T-helper 2 cell (primary cell): ENCODE measurements at places on chromosomes 3 and 15.

DNA sequence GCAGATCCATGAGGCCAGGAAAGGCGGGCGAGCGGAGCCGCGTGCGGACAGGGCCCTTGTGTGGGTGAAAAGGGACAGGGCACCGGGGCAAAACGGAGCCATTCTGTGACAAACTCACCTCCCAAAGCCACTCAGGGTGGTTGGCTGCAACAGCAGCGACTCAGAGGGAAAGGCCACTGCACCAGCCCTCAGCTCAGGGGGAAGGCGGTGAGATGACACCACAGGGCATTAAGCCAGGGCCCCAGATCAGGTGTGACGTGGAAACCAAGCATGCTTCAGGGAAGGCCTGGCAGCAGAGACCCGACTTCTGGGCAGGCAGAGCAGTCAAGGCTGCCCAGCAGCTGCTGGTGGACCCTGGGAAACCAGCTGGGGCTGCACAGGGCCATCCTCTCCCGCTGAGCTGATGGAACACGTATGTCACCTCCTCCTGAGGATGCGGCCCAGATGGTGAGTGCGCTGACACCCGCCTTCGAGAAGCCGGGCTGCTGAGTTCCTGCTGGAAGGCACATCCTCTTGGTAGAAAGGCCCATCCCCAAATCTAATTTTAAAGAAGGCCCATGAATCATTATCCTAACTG is 82.3 kb downstream of the CHSY1 start:
- no peak for DNase-seq

GRCh38 chr3:157938154-157938779 is 168.0 kb downstream of the SHOX2 start:
- DNase-seq: no peak

DNA sequence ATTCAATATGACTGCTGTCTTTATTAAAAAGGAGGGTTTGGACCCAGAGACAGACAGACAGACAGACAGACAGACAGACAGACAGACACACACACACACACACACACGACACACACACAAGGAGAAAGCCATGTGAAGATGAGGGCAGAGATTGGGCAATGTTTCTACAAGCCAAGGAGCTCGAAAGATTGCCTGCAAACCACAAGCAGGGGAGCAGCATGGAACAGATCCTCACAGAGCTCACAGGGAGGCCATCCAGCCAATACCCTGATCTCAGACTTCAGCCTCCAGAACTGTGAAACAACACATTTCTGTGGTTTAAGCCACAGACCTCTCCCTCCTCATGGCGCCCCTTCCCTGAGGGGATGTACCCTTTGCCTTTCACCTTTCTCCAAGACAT is 35.8 kb upstream of the ABHD2 start:
- no peak for DNase-seq

DNA sequence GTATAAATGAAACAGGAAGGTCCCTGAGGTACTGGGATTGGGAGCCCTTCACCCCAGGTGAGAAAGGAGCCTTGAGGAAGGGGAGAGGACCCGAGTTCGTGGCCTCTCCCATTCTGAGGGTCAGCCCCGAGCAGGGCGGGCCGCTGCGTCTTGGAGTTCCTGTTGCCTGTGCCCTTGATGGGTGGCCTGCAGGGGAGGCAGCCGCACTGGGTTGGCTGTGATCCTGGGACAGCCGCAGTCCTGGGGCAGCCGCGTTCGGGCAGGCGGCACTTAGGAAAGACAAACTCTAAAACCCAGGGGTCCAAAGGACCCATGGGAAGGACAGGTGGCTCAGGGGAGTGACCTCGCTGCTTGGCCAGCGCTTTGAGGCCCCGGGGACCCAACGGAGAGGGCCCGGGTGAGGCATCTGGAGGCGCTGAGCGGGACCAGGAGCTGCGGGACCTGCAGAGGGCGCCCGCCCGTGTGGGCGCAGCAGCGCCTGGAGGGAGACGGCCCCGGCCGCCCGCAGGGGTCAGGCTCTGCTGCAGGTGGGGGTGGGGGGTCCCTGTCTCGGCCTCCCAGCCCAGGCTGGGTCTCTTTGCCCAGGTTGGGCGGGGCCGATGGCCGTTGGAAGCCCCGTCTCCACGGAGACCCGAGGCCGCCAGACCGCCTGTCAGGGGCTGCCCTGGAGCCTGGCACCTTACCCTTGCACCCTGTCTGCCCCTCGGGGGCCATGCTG is 65.1 kb downstream of the HMCES start:
- DNase-seq: no peak
